ENCODE measurements at places on chromosomes 7 and 10. TPM values are rescaled to one million over a fixed set of nuclear protein-coding genes. Genes with fewer than 3 reads are reported as not detected.

CCDC146 gene
- total RNA-seq, result 8.8 TPM

DNA sequence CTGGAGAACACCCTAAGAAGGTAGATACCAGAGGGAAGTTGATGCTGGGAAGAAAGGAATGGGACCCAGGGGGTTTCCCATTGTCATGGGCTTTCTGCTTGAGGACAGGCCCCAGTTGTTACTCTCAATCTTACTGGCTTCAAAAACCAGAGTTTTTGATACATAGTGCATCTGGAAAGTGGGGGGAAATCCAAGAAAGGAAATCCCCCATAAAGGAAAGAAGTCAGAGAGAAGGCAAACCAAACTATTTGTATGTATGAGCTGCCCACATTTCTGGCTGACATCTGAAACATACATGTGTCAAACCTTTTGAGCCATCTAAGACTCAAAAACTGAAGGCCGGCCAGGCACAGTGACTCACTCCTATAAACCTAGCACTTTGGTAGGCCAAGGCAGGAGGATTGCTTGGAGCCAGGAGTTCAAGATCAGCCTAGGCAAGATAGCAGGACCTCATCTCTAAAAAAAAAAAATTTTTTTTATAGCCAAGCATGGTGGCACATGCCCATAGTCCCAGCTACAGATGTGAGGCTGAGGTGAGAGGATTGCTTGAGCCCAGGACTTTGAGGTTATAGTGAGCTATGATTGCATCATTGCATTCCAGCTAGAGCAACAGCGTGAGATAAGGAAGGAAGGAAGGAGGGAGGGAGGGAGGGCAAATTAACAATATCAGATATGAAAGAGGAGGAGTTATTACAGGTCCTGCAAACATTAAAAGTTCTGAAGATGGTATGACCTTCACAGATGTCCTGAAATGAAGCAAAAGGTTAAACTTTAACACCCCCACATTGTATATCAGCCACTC is 6.7 kb upstream of the COA1 start:
- no peak for DNase-seq

GRCh38 chr10:100519311-100520051 is at the start of gene SEC31B:
TSS of gene SEC31B (minus strand) at chr10:100519861. CDS start at chr10:100516952, 2,909 bp downstream.
- DNase-seq, result no peak

- no peak for DNase-seq
Measured at GRCh38 chr10:112851181-112851580, 98.9 kb upstream of the TCF7L2 start.
